ENCODE measurements at places on chromosomes 1 and 21.

DNA sequence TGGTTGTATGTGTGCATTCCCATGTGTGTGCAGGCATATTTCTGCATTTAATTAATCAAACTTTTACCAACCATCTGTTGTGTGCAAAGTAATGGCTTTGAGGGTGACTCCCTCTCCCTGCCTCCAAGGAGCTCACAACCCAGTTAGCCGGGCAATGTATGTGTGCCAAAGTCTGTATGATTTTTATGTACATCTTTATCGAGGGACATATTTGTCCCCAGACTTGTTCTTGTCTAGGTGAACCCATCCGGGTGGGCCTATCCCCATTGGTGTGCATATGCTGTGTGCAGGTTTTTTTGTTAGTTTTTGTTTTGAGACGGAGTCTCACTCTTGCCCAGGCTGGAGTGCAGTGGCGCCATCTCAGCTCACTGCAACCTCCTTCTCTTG, 1.8 kb downstream of the SYTL1 start:
- no peak for DNase-seq

DNA sequence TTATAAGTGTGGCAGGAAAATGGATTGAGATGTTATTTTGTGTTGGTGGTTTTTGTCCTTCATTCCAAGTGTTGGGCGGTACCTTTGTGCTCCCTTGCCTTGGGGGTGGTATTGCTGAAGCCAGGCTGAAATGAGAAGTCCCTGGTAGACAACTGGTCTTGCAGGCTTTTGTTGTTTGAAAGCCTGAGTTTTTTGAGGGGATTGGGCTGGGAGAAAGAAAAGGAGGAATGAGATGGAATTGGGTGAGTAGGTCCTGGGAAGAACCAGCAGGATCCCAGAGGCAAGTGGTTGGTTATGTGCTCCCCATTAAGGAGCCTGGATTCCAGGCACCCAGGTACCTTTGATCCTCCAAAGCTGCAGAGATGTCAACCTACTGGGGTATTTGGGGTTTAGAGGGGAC, 93.7 kb upstream of the SLC2A1 start:
- DNase-seq, result no peak

- peak; percentile 18 for DNase-seq
Observed at GRCh38 chr1:113423826-113424225, 33.5 kb downstream of the MAGI3 start.

DNA sequence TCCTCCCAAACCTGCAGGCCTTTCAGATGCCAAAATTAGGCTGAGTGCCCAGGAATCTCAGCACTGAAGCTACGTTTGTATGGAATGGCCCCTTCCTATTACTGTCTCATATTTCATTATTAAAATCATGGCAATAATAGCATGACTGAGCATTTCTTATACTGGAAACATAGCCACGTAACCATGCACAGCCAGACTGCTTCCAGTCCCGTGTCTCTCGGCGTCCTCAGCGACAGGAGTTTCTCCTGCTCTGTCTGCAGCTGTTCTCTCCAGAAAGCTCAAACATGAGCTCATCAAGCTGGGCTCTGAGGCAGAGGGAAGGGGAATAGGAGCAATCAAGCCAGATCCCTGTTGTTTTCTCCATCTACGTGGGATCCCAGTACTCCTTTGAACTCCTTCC, 104.0 kb downstream of the CDC7 start:
- DNase-seq, result no peak

- no peak for DNase-seq
Observed at GRCh38 chr21:35058058-35058457, 9.0 kb upstream of the RUNX1 start.

DNA sequence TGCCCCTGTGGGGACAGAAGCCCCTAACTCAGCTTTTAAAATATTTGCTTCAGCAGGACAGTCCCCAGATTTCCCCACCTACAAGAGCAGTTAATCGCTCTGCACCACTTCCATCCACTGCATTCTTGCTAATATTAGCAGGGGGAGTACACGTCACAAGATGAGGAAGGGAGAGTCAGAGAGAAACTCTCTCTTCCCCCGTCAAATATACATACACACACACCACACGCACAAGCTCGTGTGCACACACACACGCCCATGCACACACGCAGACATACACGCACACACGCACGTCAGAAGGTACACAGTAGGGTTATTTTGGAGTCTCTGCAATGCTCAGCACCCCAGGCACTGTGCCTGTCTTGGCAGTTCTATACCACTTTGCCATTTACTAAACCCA, 2.1 kb downstream of the CLCA1 start:
- no peak for DNase-seq

DNA sequence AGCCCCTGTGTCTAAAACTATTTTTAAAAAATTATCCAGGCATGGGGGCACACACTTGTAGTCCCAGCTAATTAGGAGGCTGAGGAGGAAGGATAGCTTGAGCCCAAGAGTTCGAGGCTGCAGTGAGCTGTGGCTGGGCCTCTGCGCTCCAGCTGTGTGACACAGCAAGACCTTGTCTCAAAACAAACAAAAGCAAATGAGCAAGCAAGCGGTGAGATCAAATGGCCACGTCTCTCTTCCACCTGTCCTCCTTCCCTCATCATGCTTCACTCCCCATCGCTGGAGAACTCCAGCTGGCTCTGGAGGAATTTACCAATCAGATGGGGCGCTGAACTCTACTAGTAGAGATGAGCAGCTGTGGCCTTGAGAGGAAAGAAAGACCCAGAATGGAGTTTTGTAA, 14.0 kb upstream of the REN start:
- peak; percentile 36 for DNase-seq

DNA sequence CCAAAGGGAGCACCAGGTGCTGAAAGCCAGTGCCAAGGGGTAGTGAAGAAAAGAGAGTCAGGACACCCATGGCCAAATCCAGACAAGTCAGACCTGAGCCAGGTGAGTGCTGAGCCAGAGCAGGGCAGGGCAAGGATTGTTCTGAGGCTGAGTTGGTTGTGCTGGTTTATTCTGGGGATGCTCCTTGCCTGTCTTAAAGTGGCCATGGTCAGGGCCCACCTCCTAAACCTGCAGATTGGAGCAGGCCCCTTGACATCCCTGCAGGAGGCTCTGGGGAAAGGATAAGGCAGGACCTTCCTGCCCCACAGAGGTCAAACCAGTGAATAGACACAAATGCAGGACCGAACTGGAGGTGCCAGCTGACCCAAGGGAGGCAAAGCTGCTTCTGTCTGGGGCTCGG, 138.4 kb downstream of the HIVEP3 start:
- no peak for DNase-seq

GRCh38 chr1:1908506-1908791, 6.6 kb upstream of the CALML6 start:
- DNase-seq, result no peak

All from NCI-H146 (cell line).